Bronchial epithelial cell (primary cell): ENCODE measurements at places on chromosomes 2 and 18.

GRCh38 chr2:47872941-47873340 lies 33.4 kb downstream of the FBXO11 start:
- DNase-seq, result no peak

GRCh38 chr2:241595600-241596140 lies 37.1 kb downstream of the BOK start:
- DNase-seq, result no peak

- DNase-seq, result peak; percentile 78
Measured at GRCh38 chr2:24490181-24490689, 819 bp upstream of the NCOA1 start.

- DNase-seq, result no peak
Measured at GRCh38 chr2:29881089-29881730, 40.2 kb downstream of the ALK start.

GRCh38 chr2:218256612-218257350 lies 4.0 kb upstream of the GPBAR1 start:
- DNase-seq, result no peak

GRCh38 chr2:54194761-54195750 lies 61.0 kb downstream of the TSPYL6 start:
- no peak for DNase-seq

- peak; percentile 82 for DNase-seq
Measured at GRCh38 chr2:73063909-73064875, 7.3 kb downstream of the SFXN5 start.

GRCh38 chr18:5175378-5175777 lies 21.7 kb downstream of the AKAIN1 start:
- DNase-seq, result no peak

DNA sequence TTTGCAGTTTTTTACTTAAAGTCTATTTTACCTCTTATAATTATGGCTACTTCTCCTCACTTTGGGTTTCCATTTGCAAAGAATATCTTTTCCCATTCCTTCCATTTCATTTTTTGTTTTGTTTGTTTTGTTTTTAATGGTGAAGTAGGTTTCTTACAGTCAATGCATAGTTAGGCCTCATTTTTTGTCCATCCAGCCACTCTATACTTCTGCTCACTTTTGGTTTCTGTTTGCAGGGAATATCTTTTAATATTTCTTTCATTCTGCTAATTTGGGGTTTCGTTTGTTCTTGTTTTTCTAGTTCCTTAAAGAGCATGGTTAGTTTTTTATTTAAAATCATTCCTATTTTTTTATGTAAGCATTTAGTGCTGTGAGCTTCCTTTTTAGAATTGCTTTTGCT lies 339.4 kb downstream of the GRB14 start:
- no peak for DNase-seq

DNA sequence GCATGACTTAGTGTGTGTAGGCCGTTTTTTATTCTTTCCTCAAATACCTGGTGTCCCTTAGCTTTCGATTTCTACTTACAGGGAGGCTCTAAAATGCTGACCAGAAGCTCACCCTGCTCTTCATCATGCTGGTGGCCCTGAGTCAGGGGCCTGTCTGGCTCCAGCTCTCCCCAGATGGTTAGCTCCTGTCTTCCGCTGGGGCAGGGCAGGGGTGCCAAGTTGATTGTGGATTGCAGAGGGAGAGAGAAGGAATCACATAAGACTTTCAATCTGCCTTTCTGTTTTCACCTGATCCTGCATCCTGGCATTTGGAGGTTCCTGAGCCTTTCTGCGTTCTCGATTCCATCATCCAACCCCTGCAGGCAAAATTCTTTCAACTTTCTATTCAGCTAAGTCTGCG lies 4.2 kb downstream of the CIB4 start:
- no peak for DNase-seq

DNA sequence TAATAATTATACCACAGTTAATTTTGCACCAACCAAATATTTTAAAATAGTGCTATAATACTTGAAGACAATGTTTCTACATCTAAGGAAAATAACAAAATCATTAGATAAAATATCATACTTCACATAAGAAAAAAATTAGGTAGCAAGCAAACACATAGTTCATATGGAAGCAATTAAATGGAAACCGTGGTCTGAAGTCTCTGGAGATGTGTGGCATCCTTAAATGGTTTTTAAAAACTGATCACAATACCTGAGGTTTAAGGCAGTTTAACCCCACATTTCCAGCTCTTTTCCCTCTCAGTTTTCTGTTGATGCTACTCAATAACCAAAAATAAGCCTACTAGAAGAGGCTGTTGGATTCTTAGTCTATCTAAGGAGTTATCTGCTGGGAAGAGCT lies 71.3 kb downstream of the ASXL2 start:
- DNase-seq, result no peak

GRCh38 chr2:237731663-237732062 lies 66.9 kb upstream of the RBM44 start:
- peak; percentile 86 for DNase-seq

GRCh38 chr2:233208382-233209116 lies 42.9 kb upstream of the ATG16L1 start:
- peak; percentile 21 for DNase-seq

GRCh38 chr2:3065928-3066327 lies 311.7 kb downstream of the EIPR1 start:
- DNase-seq, result no peak

GRCh38 chr18:57084331-57085271 lies 62.3 kb upstream of the BOD1L2 start:
- DNase-seq, result no peak

- DNase-seq, result no peak
Measured at GRCh38 chr2:167451496-167452289, 563.4 kb downstream of the XIRP2 start.

GRCh38 chr2:46966576-46966975 lies 51.0 kb upstream of the MCFD2 start:
- no peak for DNase-seq

DNA sequence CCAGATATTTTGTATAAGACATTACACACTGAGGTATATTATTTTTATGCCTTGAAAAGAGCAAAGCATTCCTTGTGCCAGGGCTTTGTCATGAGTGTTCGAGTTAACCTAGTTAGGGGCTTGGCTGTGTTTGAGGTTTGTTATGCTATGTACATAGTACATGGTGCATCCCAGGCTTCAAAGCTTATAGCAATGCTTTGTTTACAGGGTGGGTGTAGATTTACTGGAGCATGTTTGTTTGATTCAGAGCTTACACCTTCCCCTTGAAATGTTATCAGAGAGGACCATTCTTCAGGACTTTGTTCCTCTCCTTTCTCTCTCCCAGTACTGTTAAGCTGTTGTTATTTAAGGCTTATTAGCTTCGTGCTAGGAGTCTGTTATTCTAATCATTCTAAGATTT lies 738.7 kb upstream of the LRRTM4 start:
- no peak for DNase-seq

DNA sequence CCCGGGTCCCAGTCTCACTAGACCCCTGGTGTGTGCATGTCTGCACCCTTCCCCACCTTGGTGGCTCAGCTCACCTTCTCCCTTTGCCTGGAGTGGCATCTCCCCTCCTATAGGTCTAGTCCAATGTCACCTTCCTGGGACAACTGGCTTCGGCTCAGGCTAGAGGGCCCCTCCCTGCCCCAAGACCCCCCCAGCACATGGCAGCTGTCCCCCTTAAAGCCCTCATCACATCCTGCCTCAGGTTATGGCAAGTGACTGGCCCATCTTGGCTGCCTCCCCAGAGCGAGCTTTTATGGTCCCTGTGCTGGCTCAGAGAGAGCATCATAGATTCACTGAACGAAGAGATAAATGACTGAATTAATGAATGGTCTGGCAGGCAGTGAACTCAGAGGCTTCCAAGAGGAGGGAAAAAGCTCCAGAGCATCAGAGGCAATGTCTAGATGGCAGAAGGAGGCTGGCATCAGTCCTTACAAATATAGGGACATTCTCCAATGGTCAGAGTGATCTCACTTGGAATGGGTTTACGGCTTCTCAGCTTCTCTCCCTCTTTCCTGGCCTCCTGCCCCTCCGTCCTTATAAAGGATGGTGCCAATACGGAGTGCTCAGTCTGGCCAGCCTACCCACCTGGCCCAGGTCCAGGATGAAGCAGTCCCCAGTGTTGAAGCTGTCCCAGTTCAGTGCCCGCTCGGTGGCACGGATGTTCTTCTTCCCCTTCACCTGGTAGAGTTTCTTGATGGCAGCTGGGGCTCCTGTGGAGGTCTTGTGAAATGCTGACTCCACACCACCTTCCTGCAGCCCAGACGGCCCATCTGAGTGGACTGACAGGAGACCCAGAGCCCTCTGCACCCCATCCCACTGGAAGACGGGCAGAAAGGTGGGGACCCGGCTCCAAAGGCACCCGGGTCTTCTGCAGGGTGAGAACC lies 9.4 kb downstream of the CAPG start:
- DNase-seq, result no peak

GRCh38 chr2:114864901-114865300 lies 422.5 kb downstream of the DPP10 start:
- DNase-seq, result no peak

- peak; percentile 84 for DNase-seq
Measured at GRCh38 chr2:221780281-221780688, 208.2 kb upstream of the EPHA4 start.

- DNase-seq, result peak; percentile 63
Measured at GRCh38 chr2:10043256-10043905, at the start of gene KLF11. KLF11 (plus strand) TSS chr2:10043550; CDS start chr2:10043717, 167 bp downstream.

GRCh38 chr2:18435426-18436037 lies 124.9 kb downstream of the RDH14 start:
- peak; percentile 57 for DNase-seq

- DNase-seq, result no peak
Measured at GRCh38 chr2:30692829-30693275, 114.4 kb downstream of the CAPN13 start.

- DNase-seq, result no peak
Measured at GRCh38 chr2:210527286-210527685, 29.1 kb upstream of the CPS1 start.

- peak; percentile 51 for DNase-seq
Measured at GRCh38 chr2:233705911-233706506, 6.7 kb upstream of the UGT1A5 start.

- no peak for DNase-seq
Measured at GRCh38 chr2:37771600-37772088, 100.2 kb upstream of the CDC42EP3 start.

GRCh38 chr2:31205186-31205585 lies 12.1 kb downstream of the CAPN14 start:
- DNase-seq, result no peak

DNA sequence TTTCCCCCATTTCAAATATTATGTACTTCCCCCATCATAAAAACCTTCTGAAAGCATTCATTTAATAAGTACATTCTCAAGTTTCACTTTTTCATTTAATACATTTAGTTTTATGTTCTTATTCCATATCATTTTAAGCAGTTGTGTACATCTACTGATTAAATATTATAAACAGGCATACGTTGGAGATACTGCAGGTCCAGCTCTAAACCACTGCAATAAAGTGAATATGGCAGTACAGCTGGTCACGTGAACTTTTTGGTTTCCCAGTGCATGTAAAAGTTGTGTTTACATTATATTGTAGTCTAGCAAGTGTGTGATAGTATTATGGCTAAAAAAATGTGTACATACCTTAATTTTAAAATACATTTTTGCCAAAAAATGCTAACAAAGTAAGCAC lies 48.7 kb downstream of the TET3 start:
- DNase-seq, result no peak

DNA sequence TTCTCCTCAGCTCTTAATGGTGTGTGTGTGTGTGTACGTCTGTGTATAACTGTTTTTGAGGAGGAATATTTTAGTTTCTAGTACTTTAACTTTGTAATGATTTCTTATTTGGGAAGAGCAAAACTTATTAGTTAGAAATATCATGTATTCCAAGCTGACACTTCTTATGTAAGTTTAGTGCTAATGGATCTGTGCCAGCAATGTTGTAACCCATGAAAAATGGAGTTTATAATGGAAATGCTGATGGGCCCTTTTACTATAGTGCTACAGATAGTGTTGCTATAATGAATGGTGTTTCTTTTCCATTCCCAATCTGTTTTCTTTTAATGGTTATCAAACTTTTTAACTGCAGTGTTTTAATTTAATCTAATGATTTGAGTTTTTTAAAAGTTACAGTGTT lies 49.8 kb upstream of the OTX1 start:
- DNase-seq, result no peak

- DNase-seq, result no peak
Measured at GRCh38 chr18:183769-184168, 25.4 kb downstream of the USP14 start.

- DNase-seq, result no peak
Measured at GRCh38 chr2:25127646-25128045, 40.7 kb downstream of the POMC start.

GRCh38 chr2:64836566-64836965 lies 152.6 kb upstream of the SLC1A4 start:
- peak; percentile 18 for DNase-seq

DNA sequence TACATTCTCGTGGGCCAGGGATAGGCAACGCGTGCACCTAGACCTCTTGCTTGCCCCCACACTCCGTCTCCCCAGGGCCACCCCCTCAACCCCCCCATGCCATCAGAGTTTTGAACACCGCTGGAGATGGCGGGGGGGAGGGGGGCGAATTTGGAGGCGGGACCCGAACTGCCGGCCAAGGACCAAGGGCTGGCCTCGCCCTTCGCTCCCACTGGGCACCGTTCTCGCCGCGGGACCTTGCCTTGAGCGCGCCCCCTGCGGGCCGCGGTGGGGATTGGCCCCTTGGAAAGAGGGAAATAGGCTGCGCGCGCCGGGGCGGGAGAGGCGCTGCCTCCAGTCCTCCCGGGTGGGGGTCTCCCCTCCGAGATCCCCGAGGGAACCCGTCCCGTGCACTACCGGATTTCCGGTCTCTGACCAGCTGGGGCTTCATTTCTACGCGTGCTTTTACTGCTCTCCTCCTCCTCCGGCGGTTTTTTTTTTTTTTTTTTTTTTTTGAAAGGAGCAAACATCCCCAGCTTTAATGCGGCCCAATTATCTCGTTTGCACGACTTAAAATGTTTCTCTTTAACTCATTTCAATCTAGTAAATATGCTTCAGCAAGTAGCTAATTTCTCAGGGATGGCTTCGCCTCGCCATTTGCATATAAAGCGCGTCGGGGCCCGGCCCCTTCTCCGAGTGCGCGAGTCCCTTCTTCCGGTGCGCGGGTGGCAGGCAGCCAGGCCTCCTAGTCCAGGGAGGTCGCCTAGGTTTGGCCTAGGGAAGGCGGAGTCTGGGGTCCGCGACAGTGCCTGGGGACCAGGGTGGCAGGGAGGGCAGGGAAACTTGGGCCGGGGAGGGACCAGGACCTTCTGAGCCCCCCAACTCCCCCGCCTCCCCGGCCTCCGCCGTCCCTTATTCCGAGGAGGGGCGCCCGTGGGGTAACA lies 10.0 kb upstream of the GBX2 start:
- no peak for DNase-seq

DNA sequence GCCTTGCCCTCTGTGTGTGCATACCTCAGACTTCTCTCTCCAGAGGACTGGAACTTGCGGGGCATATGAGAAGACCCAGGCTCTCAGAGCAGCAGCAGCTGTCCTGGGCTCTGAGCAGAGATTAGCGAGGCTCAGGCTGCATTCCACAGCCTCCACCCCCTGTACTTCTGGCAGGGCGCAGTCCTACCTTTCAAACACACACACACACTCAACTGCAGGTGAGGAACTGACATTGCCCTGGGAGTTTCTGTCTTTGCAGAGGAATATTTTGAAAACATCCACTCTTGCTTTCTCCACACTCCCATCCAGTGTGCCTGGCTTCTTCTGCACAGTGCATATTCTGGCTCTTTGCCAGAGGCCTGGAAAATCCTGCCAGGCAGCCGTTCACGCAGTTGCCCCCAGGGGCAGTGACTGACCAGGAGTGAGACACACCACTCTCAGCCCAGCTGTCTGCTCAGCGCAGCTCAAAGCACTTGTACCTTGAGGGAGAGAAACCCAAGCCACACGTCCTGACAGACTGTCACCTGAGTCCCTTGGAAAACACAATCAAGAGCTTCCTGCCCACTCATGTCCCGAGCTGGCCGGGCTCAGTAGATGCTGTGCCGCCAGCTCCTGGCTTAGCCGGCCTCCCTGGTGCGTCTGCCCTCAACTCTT lies 460.8 kb downstream of the RNF144A start:
- DNase-seq, result peak; percentile 43
